Stromal cell of bone marrow (primary cell): ENCODE measurements at places on chromosomes 2 and 18.

GRCh38 chr2:238170386-238171071 is 11.8 kb downstream of the ERFE start:
- DNase-seq = no peak

GRCh38 chr2:19839438-19839837 is 62.3 kb downstream of the TTC32 start:
- DNase-seq = no peak

- DNase-seq = no peak
These were observed 61.4 kb upstream of the DNER start for GRCh38 chr2:229775614-229776313.

DNA sequence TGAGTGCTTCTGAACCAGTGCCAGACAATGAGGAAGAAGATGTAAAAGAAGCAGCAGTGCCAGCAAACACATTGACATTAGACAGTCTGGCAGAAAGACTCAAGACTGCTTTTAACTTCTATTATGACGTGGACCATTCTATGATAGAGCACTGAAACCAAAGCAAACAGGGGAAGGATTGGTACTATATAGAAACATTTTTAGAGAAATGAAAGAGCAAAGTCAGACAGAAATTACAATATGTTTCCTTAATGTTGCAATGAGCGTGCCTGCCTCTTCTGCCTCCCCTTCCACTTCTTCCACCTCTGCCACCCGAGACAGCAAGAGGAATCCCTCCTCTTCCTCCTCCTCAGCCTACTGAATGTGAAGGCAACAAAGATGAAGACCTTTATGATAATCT is 39.7 kb downstream of the DHX57 start:
- DNase-seq = no peak

- no peak for DNase-seq
These were observed 86.2 kb downstream of the UPP2 start for GRCh38 chr2:158187908-158188307.

GRCh38 chr2:232901736-232902578 is 31.9 kb downstream of the SNORC start:
- DNase-seq = peak; percentile 83

GRCh38 chr2:3654531-3655225 is 3.3 kb upstream of the ALLC start:
- DNase-seq = no peak

DNA sequence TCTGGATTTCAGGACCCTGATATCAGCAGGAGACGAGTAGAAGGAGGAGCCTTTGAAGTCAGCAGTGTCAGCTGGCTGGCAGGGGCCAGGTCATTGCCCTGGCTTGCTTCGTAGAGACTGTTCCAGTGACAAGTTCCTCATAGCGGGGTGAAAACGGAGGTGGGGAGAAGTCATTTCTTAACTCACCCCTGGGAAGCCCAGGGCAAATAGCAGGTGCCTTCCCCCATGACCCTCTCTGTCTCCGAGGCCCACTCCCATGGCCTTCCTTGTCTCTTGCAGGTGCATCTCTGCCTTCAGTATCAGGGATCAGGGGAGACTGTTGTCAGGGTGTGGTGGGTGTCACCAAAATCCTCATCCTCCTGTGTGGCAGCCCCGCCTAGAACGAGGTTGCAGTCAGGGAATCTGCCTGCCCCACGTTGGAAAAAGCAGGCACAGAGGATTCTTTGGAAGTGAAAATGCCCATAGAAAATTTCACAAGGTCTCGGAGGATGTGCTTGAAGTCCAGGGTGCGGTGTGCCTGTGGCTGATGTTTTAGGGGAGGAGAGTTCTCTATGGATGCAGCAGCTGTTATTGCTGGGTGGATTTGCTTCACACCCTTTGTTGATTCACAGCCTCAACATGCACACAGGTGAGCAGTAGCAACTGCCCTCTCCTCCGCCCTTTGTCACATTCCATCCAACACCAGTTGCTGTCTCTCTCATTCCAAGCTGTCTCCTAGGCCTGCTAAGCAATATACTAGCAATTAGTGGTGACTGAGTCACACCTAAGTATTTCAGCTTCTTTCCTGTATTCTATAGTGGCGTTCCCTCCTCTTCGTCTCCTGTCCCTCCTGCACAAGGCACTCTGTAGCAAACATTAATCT is 142.6 kb upstream of the FHL2 start:
- no peak for DNase-seq

DNA sequence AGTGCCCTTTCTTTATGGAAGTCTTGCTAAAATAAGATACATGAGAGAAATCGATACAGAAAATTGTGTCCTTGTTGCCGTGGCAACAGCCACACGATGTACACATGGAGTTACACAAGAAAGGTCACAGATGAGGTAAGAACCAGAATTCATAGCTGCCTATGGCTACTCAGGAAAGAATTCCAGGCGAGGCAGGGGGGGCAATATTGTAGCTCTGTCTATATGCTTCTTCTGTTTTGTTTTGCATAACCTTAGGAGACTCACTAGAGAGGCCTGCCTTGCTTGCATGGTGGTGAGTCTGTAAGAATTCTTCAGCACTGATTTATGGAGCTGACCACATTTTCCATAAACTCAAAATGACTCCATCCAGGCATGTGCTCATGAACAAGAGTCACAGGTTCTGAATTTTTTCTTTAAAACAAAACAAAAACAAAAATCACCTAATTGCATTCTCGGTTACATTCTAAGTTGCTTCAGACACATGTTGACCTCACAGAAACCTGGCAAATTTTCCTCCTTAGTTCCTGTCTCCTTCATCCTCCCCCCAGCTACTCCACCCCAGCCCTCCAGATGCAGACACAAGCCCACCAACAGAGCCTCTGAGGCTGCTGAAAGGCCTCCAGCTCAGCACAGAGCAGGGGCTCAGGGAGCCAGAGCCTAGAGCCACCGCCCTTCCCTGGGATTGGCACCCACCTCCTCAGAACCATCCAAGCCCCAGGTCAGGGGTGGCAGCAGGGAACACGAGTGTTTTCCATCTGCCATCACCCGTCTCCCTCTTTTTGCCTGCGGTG is 183.5 kb downstream of the ANTXR1 start:
- DNase-seq = peak; percentile 88

DNA sequence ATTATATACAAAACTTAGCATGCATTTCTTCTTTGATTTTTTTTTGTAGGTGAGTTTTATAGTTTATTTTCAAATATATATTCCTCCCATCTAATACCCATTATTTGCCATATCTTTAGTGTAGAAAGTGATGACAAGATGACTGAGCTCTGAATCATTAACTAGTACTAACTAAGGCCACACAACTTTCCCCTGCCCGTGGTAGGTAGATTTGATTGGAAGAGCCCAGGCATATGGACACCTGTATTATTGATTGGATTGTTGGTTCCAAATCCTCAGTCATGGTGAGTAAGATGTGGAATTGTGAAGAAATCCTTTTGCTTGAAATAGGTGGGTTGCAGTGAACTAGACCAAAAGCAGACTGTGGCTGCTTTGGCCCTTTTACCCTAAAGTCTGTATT is 54.8 kb downstream of the ABI2 start:
- DNase-seq = no peak

- no peak for DNase-seq
These were observed 123.9 kb upstream of the FAM117B start for GRCh38 chr2:202510911-202511310.

DNA sequence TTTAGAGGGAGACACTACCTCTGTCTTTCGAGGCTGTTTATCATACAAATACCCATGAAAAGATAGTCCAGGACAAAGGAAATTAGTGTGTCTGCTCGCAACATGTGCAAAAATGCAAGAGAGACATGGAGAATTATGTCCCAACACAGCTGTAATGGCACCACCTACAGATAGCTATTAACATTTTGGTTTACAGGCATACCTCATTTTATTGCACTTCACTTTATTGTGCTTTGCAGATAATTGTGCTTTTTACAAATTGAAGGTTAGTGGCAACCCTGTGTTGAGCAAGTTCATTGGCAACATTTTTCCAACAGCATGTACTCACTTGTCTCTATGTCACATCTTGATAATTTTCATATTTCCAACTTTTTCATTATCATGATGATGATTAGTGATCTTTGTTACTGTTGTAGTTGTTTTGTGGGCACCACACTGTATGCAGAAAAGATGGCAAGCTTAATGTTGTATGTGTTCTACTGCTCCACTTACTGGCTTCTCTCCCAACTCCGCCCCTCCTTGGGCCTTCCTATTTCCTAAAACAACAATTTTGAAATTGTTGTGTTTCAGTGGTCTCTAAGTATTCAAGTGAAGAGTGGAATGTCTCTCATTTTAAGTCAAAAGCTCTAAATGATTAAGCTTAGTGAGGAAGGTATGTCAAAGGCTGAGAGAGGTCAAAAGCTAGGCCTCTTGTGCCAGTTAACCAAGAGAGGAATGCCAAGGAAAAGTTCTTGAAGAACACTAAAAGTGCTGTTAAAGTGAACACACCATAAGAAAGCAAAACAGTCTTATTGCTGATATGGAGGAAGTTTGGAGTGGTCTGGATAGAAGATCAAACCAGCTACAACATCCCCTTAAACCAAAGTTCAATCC is 52.0 kb downstream of the ANKRD12 start:
- no peak for DNase-seq

DNA sequence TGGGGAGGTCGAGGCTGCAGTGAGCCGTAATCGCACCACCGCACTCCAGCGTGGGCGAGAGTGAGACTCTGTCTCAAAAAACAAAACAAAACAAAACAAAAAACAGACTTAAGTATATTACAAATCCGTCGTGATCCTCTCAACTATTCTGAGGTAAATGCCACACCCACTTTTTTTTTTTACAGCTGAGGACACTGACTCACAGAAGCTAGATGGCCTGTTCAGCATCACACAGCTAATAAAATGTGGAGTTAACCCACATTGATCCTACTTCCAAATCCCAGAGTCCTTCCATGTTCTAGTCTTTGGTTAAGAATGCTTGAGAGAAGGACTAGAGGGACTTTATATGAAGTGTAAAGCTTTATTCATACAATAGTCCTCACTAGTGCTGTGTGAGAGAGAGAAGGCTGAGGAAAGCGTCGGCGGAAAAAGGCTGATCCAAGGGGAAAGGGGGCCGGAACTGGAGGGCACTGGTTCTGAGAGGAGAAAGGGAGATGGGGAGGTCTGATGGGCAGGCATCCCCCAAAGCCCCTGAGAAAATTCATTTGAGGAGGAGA is 627 bp downstream of the RNF25 start:
- DNase-seq = no peak

GRCh38 chr2:33848486-33848885 is 249.4 kb upstream of the FAM98A start:
- peak; percentile 85 for DNase-seq

DNA sequence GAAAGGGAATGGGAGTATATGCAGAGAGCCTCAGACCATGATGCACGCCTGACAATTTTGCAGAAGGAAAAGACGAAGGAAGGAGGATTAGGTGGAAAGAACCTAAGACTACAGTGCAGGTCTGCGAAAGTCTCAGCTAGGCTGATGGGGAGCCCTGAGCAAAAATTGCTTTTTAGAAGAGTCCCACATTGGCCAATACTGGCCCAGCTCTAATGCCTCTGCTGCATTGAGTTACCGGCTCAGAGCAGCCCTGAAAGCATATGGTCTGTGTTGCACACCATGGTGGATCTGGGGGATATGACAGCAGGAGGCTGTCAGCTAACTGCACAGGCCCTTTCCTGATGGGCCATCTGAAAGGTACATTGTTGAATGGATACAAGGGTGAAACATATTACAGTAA is 48.3 kb upstream of the CAVIN2 start:
- DNase-seq = no peak

DNA sequence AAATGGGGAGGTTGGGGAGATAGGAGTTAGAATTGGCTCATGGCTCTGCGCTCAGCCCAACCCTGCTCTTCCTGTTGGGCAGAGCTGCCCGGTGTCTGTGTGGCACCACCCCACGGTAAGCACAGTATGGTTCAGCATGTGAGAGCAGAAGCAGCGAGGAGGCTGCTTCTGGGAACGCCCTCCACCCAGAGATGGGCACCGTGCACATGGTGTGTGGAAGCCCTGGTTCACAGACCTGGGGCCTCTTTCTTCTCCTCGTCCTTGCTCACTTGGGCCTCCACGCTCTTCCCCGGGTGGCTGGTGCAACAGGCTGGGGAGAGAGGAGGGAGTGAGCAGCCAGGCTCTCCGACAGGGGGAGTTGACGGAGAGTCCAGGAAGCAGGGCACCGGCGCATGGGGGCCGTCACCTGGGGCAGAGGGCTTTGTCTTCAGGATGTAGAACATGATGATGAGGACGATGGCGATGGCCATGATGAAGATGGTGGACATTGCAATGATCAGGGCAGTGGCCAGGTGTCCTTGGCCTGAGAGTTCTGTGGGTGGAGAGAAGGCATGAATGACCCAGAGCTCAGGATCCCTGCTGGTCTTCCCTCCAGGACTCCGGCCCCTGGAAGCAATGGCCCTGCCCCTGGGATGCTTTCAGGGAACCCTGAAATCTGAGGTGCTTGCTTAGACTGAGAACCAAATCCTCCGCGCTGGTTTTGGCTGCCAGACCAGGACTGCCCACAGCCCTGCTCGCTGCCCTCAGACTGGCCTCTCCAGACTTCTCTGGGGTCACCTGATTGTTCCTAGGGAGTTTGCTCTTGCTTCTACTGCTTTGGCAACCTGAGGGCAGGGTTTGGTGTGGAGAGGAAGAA is 78.3 kb downstream of the EDAR start:
- no peak for DNase-seq

GRCh38 chr2:70656421-70657010 is 102.9 kb upstream of the TGFA start:
- no peak for DNase-seq

- no peak for DNase-seq
These were observed 293.2 kb upstream of the EPAS1 start for GRCh38 chr2:46003903-46004473.

- no peak for DNase-seq
These were observed 108.2 kb upstream of the CTDP1 start for GRCh38 chr18:79571211-79572092.

- DNase-seq = no peak
These were observed 319.5 kb upstream of the HNMT start for GRCh38 chr2:137644731-137645130.

GRCh38 chr18:79927607-79928562 is 23.6 kb downstream of the SLC66A2 start:
- DNase-seq = no peak

DNA sequence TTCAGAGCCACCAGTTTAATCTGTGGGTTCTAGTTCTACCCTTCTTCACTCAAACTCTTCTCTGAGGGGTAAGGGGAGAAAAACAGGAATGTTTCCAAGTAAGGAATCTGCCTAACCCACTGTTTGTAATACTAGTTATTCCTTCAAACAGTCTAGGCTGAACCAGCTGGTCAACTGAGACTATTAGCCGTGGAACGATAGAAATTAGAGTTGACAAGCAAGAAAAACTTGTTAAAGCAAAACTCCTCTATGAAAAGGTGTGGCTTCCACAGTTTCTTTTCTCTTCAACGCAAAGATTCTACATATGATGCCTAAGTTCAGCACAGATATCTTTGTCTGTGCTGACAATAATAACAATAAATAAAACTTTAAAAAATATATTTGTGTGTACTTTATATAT is 11.5 kb downstream of the PAIP2B start:
- no peak for DNase-seq
